ENCODE measurements at places on chromosomes 4 and X. TPM values are rescaled to one million over a fixed set of nuclear protein-coding genes. Genes with fewer than 3 reads are reported as not detected.

GRCh38 chrX:119399772-119400101 lies 601 bp downstream of the SLC25A43 start:
- DNase-seq: no peak

- no peak for DNase-seq
These were observed 807.9 kb downstream of the C4orf33 start for GRCh38 chr4:129903861-129904260.

DNA sequence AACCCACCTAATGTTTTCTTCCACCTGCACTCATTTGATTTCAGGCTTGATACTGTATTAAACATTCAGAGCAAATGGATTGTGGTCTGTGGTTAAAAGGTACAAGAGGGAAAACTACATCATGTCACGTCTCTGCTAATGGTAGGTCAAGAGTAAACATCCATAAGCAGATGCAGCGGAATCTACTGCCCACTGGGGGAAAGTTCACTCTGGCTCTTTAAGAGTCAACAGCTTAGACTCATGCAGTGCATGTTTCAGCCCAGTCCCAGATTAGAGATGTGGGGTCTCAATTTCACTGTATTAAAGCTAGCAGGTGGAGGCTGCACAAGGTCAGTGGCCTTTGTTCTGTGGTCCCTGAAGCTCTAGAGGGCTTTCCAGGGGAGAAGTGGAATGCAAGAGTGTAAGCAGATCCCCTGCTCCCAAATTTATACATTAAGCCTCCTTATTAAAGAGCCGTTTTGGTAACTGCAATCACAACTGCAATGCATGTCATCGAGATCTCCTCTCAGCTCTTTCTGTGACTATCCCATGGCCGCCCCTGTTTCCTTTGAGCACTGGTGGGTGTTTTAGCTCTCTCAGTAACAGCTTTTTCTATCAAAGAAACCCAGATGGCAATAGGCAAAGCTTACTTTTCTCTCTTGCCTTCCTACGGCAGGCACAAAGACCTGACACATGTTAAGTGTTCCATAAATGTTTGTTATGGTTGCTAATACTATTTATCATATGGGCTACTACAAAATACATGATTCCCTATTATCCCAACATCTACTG lies 53.4 kb downstream of the LDB2 start:
- DNase-seq: no peak

- DNase-seq: peak; percentile 45
These were observed at the start of gene LRAT for GRCh38 chr4:154743683-154744340. Gene LRAT (plus strand): TSS chr4:154744000. CDS start chr4:154744327, 327 bp downstream.

DNA sequence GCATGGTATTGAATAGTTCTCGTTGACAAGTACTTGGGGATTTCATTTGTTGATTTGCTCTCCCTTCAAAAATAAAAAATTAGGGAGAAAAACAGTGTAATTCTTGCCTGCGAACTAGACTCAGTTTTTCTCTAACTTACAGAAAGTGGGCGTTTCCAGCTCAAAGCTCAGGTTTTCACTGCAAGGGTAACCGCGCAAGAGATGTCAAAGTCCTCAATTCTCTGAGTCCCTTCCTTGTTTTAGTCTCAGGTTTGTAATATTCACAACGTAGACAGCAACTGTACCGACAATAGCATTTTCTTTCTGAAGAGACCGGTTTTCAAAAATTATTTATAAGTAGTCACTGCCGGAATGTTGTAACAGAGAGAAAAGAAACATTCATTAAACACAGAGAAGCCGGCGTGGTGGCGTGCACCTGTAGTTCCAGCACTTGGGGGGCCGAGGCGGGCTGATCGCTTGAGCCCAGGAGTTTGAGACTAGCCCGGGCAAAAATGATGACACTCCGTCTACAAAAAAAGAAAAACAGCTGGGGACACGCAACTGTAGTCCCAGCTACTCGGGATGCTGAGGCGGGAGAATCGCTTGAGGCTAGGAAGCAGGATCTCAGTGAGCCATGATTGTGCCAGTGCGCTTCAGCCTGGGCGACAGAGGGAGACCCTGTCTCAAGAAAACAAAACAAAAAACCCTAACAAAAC lies 774 bp downstream of the ZCCHC4 start:
- no peak for DNase-seq

GRCh38 chr4:43041632-43042031 lies 149.1 kb downstream of the GRXCR1 start:
- DNase-seq: no peak

DNA sequence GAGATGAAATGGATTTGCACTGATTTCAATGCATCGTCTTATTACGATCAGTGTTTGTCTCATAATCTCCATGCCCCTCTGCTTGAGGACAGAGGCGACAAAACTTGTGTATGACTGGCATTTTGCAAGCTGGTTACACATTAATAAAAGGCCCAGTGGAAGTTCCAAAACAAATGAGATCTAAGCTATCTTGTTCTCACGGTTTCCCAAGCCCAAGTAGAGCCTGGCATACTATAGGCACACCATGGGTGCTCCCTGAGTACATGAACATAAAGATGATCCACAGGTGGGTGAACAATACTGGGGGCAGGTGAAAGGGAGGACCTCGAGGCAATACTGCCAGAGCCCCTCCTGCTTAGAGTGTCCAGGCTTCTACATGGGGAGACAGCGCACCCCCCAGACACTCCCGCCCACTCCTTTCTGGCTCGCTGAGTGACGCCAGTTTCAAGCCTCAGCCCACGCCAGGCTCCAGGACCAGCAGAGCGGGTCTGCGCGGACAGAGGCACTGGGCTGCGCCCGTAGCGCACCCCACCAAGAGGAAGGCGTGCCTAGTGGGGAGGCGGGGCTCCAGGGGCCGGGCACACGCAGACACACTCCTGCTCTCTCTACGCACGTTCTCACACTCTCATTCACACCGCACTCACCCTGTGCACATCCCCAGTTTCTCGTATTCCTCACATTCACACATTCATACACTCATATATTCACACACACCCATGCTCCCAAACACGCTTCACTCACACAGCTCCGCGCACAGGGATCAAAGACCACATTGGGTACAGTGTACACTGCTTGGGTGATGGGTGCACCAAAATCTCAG lies 8.9 kb upstream of the GSX2 start:
- peak; percentile 49 for DNase-seq

Gene KIT
- 2.4 TPM for total RNA-seq

Measured in lung microvascular endothelial cell (primary cell).